ENCODE measurements at places on chromosomes 5 and 9.

DNA sequence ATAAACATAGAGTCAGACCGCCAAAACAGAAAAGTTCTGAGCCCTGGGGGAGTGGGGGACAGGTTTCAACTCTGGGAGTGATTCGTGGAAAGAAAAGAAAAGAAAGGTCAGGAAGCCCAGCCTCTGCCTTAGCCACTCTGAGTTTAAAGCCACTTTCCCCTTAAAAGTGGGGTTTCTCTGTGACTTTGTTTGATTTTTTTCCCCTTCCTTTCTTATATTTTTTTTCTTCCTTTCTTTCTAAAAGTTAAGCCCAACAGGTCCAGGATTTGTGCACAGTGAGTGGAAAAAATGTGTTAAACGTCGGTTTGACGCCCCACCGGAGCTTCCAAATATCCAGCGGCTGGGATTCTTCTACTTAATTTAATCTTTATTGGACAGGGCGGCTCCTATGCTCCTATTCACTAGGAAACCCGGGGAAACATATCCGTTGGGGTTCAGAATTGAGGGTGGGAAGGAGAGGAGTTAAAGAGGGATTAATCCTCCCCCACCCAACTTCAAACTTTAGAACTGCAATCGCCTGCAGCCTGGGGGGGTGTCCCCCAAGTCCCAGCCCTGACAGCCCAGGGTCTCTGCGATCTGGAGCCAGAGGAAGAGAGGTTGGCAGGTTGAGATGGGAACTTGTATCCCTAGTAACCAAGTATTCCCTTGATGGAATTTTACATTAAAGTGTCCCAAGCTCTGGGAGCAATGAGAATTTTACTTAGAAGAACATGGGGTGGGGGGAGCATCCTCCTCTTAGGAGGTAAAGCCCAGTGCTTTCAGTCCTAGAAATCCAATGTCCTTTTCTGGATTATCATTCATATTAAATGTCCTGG is 6.3 kb downstream of the NR2F1-AS1 start:
- no peak for DNase-seq

DNA sequence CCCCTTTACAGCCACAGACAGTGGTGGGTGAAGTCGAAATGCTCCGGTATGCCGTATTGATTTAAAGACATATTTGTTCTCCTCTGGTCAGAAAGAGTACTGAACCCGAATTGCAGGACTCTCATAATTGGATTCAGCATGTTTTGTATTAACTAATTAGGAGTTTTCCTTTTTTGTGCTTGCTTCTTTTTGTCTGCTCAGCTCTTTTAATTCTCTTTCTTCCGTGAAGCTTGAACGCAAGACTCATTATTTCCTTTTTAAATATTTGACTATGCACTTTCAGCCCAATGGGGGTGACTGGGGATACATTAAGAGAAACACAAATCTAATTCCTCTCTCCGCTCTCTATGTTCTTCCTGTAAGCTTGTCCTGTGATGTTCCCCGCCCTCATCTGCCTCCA is 246.6 kb upstream of the IRX2 start:
- DNase-seq = no peak

- DNase-seq = no peak
These were observed 194.1 kb upstream of the EFNA5 start for GRCh38 chr5:107864793-107865192.

DNA sequence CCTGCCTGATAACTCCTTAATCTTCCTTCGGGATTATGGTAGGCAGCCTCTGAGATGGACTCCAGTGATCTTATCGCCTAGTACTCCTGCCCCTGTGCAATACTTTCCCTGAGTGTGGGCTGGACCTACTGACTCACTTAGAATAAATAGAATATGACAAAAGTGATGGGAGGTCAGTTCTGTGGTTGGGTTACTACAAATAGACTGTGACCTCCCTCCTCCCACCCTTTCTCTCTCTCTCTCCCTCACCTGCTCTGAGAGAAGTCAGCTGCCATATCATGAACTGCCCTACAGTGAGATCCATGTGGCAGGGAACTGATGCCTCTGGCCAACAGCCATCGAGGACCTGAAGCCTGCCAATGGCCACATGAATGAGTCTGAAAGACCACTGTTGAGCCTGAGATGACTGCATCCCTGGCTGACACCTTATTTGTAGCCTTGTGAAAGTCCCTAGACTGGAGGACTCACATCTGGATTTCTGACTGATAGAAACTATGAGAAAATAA is 31.7 kb downstream of the NRG2 start:
- DNase-seq = no peak

DNA sequence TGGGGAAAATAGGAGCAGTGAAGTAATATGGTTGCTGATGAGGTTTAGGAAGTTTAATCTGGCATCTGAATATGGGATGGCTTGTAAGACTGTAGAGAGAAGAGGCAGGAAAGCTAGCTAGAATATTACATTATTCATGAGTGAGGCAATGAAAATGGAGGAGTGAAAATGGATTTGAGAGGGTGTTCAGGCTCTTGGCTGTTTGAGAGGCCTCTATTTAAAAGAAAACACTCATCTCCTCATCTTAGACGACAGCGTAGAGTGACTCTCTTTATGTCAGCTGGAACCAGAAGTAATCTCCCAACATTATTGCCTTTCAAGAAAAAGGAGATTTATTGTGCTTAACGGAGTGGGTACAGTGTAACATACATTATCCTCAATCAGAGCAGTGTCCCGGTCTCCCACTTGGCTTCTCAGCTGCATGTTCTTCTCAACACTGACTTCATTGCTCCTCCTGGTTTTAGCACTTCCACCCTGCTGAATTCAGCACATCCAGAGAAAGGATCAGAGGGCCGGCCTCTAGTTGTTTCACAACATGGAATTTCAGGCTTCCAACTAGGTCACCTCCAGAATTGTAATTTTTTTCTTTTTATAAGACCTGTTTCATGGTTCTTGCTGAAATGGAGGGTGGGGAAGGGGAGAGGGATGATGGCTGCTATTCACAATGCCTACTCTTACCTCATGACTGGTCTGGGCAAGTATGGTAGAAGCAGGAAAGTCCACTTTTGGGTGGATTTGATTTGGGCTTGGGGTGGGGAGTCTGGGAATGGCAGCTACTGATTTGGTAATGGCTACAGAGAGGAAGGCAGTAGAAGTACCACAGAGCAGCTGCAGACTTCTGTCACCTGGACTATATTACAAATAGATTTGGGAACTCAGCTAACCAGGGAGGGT is 52.9 kb upstream of the KIAA1958 start:
- DNase-seq = no peak

DNA sequence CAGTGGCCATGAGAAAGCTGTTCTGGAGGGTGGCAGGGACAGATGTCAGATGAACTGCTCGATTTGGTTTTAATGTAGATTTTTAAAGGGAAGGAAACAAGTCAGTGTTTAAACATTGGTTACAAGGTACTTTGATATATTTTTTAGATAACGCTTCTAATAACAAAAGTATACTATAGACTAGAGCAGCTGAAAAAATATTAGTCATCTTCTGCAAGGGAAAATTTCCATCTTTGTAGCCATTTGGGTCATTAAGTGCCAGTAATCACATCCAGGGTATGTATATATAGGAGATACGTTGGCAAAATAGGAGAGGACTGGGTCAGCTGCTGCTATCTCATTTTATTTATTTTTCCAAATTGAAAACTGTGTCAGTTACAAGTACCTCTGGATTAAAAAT is 69.0 kb downstream of the SV2C start:
- no peak for DNase-seq

DNA sequence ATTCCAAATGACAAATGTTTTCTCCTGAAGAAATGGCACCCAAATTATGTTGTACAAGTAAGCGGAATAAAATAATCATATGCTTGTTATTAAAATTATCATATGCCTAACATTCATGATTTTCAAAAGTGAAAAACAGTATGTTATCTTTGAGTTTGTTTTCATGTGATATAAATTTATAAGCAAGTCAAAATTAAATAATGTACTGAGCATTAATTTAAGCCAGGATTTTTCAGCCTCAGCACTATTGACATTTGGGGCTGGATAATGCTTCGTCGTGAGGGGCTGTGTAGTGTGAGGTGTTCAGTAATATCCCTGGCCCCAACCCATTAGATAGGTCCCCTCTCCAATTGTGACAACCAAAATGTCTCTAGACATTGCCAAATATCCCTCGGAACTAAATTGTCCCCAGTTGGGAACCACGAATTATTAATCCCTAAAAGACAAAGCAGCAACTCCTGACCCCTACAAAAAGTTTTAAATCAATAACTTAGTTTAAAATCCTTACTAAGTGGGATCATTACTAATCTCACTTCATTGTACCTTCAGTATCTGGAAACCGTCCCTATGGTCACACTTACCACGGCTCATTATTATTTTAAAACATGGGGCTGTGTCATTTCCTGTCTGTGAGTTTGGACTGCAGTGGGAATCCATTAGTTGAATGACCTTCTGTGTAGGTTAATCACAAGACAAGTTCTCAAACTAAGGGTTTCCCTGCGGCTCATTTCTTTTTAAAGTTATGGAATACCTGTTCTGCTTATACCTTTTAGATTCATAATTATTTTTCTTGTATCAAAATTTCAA is 1.3 kb upstream of the NNT start:
- no peak for DNase-seq

DNA sequence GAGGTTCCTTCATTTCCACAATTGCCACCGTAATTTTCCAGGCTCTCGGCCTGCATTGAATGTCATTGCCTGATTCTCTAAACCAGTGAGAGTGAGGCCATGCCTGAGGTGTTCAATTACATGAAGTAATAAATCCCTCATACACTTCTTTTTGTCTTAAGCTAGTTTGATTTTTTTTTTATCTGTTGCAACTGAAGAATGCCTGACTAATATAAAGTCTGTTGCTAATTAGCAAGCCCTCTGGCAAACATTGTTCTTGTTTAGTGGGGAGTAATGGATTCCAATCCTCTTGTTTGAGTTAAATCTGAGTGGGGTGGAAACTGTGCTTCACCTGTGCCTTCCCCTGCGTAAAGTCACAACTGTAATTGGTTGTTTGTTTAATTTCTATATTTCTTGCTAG is 338.1 kb upstream of the ATP10B start:
- DNase-seq = no peak

DNA sequence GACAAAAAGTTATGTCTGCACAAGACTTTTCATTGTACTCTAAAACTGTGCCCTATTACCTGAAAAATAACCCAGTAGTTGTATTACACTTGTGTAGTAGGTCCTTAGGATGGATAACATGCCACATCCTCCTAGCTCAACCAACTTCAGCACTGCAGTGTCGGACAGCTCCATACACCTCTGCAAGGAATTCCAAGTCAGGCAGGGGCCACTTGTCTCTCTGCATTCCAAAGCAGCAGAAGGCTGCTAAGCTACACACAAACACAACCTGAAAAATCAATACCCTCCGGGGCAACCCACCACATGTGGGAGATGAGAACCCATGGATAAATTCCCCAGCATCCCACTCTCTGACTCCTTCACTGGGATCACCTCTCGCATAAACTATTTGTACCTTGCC is 50.2 kb downstream of the MED10 start:
- DNase-seq = no peak

DNA sequence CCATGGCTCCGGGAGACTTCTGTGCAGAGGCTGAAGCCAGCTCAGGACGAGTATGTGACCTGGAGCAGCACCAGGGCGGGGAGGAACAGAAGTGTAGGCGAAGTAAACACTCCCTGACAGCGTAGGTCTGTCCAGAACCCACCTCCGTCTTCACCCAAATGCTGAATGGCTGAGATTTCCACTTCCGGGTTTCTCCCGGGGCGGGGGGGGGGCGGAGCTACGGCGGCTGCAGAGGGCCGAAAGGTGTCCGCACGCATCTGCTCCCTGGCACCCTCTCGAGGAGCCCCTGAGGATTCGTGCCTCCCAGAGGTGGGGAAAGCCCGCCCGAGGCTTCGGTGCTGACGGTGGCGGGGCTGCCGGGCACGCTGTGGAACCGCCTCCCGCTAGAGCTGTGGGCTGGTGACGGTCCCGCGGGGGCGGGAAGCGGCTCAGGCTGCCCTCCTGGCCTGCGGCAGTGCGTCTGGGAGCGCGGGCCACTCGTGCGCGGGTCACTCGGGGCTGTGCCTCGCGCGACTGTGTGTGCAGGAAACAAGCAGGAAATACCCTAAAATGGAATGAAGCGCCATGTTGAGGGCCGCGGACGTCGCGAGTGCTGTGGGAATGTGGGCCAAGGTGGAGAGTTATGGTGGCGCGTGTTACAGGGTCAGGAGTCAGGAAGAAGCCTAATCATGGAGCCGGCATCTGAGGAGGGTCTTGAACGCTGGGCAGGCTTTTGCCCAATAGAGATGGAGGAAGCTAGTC is 1425.4 kb downstream of the FOXD4L5 start:
- DNase-seq = no peak

DNA sequence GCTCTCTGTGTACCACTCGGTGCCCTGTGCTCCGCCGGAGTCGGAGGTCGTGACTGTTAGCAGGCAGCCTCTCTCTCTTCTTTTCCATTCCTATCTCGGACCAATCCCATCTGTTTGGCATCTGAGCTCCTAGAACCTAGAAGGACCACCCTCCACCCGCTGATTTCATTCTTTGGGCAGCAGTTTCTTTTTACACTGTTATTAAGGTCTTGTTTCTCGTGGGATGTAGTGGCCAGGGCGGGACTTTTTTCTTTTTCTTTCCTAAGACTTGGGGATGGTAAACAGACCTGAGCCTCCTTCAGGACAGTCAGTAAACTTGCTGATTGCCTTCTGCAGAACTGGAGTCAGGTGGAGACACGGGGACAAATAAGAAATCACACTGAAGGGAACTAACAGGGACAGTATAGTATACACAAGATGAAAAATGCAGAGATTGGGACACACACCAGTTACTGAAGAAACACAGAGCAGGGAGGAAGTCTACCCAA is 500 bp downstream of the URM1 start:
- DNase-seq = no peak

DNA sequence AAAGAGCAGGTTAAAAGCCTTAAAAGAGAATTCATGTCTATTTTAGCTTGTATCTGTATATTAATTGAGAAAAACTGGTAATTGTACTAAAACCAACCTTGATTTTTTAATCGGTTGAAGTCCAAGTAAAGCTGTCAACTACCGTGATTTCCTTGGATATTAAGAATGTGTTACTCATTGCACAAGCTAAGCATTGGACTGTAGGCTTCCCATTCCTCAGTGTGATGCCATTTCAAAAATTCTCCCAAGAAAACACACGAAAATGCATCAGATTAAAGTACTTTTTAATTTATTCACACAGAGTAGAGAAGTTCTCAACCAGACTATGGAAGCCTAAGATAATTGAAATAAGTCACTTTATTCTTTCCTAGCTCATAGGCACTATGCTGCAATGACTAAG is 761.4 kb upstream of the TYRP1 start:
- no peak for DNase-seq

DNA sequence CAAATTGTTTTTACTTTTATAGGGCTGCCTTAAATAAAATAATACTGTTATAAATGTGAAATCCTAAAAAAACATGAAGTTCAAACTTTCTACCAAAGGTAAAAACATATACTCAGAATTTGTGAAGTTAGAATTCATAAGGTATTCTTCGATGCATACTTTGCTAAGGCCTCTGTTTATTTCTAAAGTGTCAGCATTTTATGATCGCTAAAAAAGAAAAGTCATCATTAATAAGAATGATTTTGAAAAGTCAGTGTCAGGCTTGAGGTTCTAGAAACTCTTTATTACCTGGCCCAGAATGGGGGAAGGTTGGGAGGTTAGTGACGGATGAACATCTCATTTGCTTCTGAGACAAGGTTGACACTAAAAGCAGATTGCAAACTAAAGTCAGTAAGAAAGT is 26.2 kb upstream of the NADK2 start:
- no peak for DNase-seq
